EL (cell line): ENCODE measurements at places on chromosomes 11 and 22.
A peak's percentile ranks its signal among the peaks of the same experiment; 100 is the strongest.

DNA sequence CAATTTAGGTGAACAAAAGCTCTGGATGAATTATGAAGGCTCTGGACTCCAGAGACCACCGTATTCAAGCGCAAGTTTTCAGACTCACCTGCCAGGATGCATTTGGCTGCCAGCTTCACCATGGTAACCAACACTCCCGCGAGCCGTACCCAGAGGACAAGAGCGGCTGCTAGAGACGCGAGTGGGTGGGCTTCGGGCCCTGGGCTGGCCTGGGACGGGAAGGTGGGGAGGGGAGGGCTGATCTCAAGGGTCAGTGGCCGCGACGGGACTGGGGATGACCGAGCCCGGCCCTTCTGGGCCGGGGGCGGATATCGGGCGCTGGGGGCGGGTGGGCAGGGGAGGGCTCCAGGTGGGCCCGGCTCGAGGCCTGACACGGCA, 344 bp downstream of the IFT27 start:
- DNase-seq, result no peak

DNA sequence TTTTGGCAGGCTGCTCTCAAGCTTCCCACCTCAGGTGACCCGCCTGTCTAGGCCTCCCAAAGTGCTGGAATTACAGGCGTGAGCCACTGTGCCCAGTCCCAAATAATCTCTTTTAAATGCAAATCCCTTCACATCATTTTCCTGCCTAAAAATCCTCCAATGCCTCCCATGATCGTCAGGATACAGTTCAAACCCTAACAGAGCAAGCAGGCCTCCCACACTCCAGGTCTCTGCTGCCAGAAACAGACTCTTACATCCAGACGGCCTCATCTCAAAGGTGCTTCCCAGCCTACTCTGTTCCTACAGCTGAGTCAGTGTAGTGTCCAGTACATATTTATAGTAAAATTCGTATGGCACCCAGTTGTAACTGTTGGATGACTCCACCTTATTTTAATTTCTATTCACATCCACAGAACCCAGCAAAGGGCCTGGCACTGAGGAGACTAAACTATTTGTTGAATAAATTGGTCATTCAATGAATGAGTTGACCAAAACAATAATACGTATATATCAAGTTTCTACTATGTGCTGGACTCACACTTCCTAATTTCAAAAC, 8.2 kb downstream of the SIRT3 start:
- no peak for DNase-seq

DNA sequence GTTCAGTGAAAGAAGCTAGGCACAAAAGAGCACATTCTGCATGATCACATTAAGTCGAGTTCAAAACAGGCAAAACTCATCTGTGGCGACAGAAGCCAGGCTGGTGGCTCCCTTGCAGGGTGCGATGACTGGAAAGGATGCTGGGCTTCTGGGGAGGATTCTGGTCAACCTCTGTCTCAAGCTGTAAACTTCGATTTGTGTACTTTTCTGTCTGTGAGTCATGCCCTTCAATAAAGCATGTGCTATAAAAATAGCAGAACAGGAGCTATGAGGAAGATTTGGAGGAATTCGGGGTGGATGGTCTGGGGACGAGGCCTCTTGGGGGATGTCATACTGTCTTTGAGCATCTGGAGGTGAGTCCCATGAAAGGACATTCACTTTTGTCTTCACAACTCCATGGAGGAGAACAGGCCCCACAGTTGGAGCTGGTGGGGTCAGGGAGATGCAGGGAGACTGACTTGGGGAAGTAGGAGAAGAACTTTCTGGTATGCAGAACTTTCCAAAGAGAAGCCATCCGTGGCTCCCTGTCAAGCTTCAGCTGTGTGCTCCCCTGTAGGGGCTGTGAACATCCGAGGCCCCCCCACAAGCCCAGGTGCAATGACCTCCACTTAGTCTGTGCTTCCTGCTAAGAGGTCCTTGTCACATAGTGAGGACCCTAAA, 77.8 kb upstream of the LINC01488 start:
- DNase-seq, result peak; percentile 69

DNA sequence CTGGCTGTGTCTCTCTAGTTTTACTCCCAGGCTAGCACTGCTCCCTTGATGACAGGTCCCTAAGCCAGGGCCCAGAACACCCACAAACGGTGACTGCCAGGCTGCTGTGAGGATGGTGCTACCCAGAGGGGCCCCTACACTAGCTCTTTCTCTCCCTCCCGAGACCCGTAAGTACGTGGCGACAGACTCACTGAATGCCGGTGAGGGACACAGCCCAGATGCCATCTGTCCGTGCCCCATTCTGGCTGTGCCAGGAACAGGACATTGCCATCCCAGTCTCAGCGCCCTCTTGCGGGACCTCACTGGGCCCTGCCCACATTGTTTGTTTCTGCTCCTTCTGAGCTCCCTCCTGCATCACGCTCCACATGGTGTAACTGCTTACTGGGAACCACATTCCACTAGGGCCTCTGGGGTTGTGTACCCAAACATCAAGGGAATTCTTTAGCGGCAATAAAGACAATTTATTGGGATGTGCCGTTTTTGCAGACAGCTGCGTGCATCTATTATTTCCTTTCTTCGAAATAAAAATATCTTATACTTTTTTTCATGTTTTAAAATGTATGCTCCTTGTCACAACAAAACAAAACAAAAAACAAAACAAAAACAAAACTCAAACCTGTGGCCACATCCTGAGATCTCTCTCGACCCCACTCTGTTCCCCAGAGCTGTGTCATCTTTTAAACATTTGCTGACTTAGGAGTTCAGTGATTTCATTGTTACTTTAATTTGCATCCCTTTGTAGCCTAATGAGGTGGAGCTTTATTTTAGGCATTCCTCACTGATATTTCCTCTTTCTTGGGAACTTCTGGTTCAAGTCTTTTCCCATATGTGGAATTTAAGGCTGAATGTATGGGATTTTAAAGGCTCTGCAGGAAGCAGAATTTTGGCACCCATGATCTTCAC, 4.4 kb upstream of the TPCN2 start:
- peak; percentile 85 for DNase-seq

DNA sequence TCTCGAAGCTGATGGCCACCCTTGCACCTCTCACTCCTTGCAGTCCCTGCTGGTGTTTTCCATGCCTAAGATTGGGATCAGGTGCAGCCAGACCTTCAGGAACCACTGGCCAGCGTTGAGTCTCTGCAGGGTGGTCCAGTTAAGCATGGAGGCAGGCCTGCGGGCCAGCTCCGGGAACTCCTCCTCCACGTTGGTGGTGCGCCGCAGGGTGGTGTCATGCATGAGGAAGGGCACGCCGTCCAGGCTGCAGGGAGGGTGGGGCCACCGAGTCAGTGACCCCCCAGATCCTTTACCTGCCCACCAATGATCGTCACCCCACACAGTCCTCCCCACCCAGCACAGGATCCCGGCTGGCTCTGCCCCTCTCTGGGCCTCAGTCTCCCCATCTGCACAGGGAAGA, 10.0 kb upstream of the KLHL35 start:
- no peak for DNase-seq

- DNase-seq, result no peak
Observed at GRCh38 chr11:66101066-66101464, 31.0 kb downstream of the PACS1 start.

GRCh38 chr11:75763846-75764245, 4.7 kb upstream of the DGAT2 start:
- no peak for DNase-seq

DNA sequence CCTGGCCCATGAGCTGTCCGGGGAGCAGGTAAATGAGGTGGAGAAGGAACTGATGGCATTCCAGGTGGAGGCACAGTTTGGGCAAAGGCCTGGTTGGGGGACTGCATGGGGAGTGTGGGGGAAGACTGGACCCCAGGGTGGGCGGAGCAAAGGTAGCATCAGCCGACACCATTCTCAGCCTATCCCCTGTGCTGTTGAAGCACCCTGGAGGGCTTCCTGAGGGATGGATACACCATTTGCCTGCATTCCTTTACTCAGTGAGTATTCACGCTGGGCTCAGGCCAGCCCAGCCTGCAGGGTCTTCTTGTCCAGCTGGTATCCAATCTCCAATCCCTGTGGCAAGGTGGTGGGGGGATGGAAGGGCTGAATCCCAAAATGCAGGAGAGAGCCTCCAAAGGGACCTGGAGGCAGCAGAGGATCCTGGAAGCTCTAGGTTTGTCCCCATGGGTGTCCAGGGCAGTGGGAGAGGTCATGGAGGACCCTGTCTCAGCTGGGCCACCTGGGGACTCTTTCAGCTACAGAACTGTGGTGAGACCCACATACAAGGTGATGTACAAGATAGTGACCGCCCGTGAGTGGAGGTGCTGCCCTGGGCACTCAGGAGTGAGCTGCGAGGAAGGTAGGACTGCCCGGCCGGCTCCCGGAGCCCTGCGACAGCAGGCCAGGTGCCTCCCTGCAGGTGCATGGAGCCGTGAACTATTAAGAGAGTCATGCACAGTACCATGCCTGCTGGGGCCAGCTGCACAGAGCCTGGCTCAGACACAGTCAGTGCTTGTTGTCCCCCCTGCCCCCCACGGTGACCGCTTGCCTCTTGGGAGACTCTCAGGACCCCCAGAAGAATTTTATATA, 9.5 kb downstream of the EMID1 start:
- DNase-seq, result no peak

DNA sequence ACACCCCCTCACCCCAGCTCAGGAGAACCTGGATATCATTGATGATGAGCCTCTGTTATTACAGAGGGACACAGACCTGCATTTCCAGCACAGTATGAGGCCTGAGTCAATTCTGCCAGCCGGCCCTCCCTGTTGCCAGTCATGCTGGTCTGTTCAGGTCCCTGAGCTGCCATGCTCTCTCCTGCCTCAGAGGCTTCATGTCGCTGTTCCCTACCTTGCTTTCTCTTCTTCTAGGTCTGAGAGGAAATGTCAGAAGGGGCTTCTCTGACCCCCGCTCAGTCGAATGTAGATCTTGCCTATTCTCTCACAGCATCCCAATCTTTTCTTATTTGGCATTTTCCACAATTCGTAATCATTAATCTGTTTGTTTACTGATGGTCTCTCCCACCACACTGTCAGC, 21.8 kb upstream of the ABCC8 start:
- DNase-seq, result peak; percentile 14

DNA sequence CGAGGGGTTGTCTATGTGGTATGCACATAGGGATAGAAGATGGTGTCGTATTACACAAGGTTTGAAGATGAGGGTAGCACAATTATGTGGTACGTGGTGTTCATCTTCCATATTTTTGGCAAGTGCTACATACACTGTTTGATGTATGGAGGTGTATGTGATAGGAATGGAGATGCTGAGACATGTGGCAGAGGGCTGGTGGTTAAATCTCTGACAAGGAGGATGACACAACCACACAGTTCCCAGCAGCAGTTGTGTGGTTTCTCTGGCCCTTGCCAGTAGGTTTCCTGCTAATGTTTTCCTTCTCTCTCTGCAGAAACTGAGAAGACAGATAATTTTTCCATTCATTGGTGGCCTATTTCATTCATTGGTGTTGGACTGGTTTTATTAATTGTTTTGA, 17.0 kb downstream of the NCR3LG1 start:
- DNase-seq, result no peak

DNA sequence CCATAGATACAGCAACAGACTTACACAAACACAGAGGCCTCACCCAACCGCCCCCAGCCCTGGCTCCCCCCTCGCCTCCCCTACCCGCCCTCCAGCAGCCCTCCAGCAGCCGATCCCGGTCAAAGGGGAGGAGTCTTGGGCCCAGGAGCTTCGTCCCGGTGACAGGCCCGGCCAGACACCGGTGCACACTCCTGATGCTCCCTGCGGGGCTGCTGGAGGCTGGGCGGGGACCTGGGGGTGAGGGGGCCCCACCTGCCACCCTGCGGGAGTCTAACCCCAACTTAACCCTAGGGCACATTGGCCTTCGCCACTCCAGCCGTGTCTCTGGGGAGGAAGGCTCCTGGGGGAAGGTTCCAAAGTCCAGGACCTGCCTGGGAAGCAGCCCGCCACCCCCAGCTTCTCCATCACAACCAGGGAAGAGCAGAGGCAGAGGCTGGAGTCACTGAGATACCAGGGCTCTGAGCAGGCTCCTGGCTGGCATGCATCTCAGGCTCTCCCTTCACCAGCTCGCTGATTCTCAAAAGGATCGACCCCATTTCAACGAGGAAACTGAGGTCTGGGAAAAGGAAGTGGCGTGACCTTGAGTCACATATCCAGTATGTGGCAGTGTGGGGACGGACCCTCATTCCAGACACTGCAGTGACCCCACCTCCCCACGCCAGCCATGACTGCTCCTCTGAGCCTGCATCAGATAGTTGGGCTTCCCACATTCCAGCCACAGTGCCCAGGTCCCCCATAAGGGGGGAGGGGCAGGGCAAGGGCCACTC, 14.4 kb downstream of the BCL9L start:
- peak; percentile 77 for DNase-seq

GRCh38 chr22:26481112-26481693, 2.4 kb downstream of the HPS4 start:
- no peak for DNase-seq

- DNase-seq, result no peak
Observed at GRCh38 chr11:14971865-14972580, at the start of gene CALCA. CALCA (minus strand) TSS chr11:14972351; CDS start chr11:14971192, 1,159 bp downstream.

GRCh38 chr22:30235687-30236170, 10.8 kb downstream of the LIF start:
- DNase-seq, result peak; percentile 98

DNA sequence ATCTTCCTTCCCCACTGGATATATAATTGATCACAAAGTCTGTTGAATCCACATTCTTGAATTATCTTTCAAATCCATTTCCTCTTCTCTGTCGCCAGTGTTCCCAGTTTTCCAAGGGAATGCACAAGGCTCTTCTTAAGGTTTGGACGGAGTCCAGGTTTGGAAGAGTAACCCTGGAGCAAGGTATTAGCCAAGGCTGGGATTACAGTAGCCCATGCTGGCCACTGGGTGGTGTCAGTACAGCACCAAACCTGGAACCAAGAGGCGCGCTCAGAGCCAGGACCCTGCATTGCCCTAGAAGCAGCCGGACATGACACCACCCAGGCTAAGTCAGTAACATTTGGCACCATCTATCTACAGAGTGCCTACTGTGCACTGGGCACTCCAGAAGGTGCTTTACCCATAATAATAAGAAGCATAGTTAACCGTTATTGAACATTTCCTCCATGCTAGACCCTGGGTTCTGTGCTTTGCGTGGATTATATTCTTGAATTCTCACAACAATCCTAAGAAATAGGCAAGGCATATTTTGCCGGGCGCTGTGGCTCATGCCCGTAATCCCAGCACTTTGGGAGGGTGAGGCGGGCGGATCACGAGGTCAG, 48.0 kb upstream of the CLPB start:
- peak; percentile 85 for DNase-seq

- no peak for DNase-seq
Observed at GRCh38 chr22:48579928-48580309, 1247.8 kb downstream of the BRD1 start.

DNA sequence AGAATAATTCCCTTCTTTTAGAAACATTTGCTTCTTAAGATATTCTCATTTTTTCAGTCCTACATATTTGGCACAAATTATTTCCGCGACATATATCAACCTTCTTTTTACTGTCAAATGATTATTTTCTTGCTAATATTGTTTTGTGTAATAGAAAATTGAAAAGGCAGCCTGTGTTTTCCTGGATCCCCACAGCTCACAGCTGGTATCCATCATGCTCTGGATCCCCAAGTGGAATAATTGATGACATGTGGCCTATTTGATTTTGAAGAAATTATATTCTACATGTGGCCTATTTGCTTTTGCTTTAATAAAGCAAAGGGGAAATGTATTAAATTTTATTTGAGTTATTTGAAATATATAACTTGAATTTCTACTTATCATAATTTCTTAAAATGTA, 199.4 kb upstream of the LUZP2 start:
- no peak for DNase-seq

GRCh38 chr22:37151401-37151800, 1.7 kb upstream of the IL2RB start:
- no peak for DNase-seq
